ENCODE measurements at places on chromosomes 1 and 21. TPM values are rescaled to one million over a fixed set of nuclear protein-coding genes. Genes with fewer than 3 reads are reported as not detected.

ZFP69B gene
- 1.8 TPM for total RNA-seq

TMEM269 gene
- total RNA-seq: 0.07 TPM

C1orf74 gene
- 2.4 TPM for total RNA-seq

RIPPLY3 gene
- not detected for total RNA-seq

RUNX1 gene
- 48.6 TPM for total RNA-seq

All from smooth muscle cell of the pulmonary artery (primary cell).